ENCODE measurements at places on chromosomes 13 and 19.
A peak's percentile ranks its signal among the peaks of the same experiment; 100 is the strongest.

DNA sequence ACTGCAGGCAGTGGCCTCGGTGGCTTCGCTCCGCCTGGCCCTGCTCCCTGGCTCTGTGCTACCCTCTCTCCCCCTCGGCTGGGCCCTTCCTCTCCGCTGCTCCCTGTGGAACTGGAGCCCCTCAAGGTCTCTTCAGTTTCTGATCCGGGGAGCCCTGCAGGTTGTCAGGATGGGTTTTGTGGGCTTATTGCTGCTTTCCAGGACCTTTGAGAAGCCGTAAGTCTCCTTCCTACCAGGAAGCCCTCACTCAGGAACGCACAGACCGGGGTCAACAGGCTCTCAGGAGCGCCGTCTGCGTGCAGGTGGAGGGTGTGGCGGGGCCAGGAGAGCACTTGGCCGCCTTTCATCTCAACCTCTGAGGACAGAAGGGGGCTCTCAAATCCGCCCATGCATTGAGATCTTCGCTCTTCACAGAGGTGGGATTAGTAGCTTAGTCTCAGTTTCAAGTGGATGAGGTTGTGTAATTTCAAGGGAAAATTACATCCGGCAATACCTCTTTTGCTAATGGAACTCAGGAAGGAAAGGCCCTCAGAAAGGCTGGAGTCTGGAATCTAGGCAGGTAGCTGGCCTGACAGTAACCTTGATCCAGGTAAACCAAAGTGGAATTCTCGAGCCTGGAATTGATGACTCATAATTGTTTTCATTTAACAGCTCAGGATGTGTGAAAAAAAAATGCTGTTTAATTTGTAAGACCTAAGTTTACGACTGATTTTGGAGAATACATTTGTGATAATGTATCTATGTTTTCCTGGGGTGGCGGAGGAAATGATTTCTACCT lies 102.0 kb downstream of the ATP11A start:
- no peak for DNase-seq

DNA sequence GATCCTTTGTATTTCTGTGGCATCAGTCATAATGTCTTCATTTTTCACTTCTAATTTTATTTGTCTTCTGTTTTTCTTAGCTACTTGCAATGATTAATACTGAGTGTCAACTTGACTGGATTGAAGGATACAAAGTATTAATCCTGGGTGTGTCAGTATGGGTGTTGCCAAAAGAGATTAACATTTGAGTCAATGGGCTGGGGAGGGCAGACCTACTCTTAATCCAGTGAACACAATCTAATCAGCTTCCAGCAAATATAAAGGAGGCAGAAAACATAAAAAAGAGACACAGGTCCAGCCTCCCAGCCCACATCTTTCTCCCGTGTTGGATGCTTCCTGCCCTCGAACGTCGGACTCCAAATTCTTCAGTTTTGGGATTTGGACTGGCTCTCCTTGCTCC lies 640.9 kb upstream of the MIR17HG start:
- DNase-seq = no peak

DNA sequence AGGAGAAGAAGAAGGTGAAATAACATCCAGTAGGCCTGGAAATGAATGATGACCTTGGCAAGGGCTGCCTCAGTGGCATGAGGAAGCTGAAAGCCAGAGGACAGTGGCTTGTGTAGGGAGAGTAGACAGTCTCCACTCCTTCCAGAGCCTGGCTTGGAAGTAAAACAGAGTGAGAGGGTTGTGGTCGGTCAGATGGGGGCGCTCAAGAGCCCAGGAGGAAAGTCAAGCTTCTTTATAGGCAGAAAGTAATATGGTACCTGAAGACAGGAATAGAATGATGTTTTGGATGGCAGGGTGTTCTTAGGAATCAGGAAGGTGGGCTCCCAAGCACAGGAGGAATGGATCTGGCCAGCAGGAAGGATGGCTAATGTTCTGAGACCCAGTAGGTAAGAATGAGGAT lies 75.1 kb upstream of the TSC22D1 start:
- no peak for DNase-seq

DNA sequence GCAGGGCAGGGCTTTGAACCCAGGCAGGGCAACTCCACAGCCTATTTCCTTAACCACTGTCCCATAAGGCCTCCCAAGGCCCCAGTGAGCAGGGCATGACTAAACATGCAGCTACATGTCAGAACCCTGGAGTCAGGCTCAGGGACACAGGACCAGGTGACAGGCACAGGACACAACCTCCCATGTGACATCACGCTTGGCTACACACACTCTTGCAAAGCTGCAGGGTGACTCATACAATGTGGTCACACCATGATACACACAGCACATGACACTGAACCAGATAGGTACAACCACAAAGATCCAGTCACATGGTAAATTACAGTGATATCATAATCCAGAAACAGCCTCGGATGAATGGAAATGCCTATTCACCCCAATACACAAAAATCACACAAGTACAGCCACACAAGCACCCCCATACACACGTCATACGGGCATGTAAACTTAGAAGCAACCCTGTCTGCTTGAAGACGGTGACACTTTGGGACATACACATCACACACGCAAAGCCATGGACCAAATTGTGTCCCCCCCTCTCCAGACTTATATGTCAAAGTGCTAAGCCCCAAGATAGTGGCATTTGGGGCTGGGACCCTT lies 14.5 kb downstream of the KLK4 start:
- peak; percentile 33 for DNase-seq

DNA sequence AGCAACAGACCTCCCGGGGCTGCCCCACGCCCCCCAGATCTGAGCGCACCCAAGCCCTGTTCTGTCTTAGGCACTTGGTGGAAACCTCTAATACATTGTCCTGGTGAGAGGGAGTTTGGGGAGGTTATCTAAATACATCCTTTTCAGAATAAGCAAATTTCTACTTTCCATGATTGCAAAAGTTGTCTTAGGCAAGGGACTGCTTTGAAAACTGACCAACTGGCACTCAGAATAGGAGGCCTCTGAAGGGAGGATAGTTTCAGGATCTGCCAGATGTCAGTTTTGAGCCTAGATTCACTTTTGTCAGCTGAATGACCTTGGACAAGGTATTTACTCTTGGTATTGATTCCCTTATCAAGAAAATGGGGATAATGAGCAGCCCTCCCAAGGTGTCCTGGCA lies 11.8 kb downstream of the SERP2 start:
- no peak for DNase-seq

DNA sequence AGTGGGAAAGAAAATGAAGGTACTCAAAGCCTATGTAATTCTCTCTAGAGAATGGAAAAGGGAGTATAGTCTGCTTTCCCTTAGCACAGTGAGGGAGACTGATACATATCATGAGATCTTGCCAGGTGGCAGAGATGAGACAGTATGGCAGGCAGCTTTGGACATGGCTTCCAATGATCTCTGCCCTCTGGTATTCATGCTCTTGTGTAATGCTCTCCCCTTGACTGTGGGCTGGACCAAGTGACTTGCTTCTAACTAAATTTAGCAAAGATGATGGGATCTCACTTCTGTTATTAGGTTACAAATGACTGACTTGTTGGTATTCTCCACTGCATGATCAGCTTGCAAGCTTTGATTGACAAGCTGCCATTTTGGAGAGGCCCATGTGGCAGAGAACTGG lies 10.2 kb downstream of the ZNF132 start:
- DNase-seq = no peak

DNA sequence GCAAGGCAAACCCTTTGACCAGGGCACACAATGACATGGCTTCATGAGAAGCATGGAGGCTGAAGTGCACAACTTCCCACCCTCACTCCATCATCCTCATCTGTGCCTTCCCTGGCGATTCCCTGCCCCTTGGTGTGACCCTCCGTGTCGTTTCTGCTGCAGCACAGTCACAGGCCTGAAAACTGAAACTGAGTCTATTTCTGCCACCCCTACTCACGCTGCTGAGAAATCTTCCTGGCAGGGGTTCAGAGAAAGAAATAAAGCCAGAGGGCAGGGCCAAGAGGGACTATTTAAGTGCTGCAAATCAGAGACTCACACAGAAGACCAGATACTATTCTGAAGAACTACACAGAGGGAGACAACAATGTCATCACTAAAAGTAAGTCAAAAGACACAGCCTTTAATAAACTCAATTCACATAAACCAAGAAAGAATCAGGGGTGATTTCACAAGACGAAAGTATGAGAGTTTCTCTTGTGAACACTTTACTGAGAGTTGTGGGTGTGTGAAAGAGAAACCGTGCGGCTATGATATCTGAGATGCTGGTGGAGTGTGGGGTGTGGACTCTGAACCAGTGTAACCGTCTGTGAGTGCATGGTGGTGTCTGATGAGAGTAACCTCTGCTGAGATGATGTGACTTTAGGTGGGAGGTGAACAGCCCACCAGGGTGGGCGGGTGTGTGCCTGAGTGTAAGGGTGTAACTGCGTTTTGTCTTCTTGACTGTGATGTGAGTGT lies 23.5 kb downstream of the LGALS16 start:
- peak; percentile 15 for DNase-seq

GRCh38 chr13:76758738-76759137 lies 127.5 kb downstream of the KCTD12 start:
- no peak for DNase-seq

DNA sequence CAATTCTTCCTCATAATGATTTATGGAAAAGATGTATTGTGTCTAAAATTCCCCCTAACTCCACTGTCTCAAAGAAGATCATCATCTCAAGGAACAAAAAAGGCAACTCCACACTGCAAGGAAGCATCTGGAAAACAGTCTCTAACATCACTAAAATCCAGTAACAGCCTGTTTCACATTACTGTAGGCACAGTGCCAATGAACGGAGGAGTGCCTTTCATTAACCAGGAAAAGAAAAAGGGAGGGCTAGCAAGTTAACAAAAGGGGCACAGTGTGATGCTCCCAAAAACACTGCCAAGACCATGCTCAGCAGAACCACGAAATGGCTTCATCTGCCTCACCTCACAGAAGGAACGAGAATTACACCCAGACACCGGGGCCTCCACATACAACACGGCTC lies 8.5 kb downstream of the TMTC4 start:
- DNase-seq = no peak

DNA sequence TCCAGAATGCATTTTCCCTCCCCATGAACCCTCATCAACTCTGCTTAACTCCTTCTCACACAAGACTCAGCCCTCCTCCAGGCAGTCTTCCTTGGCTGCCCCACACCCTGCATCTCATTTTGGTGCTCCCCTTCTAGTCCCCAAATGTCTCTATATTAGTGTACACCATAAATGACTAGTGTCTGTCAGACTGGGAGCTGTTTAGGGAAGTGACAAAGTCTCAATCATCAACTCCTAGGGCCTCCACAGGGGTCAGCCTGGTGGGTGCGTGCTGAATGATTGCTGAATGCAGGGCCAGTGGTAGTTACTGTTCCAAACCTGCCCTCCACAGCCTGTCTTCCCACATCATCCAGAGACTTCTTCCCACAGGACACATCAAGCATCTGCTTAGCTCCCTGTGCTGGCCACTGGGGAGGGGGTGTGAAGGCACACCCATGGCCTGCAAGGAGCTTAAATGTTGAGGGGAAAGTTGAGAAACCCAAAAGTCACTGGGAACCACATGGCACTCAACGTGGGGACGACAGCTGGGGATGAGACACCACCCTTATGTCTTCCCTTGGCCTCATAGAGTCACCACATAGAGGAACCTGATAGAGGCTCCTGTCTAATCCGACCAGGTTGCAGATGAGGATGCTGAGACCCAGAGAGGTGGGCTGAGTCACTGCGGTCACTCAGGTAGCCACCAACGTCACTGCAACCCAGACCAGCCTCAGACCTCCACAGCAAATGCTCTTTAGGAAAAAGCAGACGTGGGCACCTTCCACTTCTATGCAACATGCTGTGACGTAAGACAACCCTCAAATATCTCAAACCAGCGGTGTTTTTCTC lies 79.3 kb upstream of the TM9SF2 start:
- no peak for DNase-seq

DNA sequence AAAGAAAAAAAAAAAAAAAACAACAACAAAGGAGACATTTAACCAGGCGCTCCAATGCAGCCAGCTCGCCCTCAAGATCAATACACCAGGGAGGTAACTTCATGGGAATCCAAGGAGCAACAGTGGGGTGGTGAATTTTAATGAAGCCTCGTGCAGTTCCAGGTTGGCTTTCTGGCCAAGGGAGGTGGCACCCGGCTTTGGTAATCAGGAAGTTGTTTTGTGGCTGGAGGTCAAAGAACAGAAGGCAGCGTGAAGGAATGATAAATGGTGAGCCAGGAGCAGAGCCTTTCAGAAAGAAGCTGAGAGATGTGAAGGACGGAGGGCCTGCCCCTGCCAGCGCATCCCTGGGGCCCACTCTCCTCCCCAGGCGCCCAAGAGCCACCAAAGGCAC lies 188.2 kb upstream of the TSC22D1 start:
- DNase-seq = no peak

- no peak for DNase-seq
Observed at GRCh38 chr19:41726493-41726892, 18.1 kb downstream of the CEACAM5 start.

- peak; percentile 27 for DNase-seq
Observed at GRCh38 chr19:23075031-23075733, 41.6 kb upstream of the ZNF730 start.

DNA sequence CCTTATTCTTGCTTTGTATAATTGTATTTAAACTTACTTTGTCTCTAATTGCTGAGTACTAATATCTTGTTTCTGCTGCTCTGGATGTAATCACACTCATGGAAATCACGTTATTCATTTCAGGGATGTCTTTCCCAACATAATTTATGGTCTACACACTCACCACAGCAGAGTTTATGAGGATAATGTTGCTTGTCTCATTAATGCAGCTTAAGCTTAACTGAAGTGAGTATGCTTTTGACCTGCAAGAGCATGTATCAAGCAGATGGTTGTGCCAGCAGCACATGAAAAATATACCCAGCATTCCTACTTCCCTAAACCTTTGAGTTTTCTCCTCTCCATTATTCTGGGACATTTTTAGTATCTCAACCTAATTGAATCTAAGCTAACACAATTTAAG lies 1080.9 kb downstream of the SLITRK5 start:
- DNase-seq = no peak

DNA sequence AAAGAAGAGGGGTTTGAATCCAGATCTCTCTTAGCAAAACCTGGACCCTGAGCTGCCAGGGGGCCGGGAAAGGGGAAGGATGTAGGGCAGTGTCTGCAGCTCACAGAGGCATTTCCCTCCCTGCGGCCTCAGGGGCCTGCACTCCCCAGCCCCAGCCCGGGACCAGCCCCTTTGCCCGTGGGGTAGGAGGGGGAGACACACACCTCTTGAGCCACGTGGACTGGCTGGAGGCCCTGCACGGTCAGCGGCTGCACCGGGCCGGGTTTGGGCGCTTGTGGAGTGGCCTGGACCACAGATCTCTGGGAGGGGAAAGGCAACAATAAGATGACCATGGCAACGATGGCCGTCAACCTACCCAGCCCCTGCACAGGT lies 26.9 kb downstream of the RFX1 start:
- no peak for DNase-seq

DNA sequence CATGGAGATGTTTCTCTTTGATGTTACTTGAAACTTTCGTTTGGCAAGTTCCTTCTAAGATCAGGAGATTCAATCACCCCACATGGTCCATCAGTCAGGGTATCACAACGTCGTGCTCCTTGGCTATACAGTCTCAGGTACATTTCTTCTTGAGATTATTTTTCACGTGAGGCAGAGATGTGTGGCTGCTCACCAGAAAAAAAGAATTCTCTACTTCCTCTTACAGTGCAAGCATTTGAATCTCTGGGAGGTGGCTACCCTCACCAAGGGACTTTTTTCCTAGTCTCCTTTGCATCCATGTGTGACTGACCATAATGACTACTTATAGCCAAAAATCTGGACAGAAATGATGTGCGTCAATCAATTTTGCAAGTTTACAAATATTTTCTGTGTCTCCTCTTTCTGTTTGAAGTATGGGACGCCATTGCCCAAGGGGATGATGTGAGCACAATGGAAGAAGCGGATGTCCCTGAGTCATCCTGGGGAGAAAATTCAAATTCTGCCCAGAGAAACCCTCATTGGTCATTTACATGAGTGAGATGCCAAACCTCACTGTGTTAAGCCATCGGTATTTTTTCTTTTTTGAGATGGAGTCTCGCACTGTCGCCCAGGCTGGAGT lies 8.6 kb upstream of the LAIR2 start:
- no peak for DNase-seq
